ENCODE measurements at places on chromosomes 4 and X.
A peak's percentile ranks its signal among the peaks of the same experiment; 100 is the strongest.

- DNase-seq, result no peak
Measured at GRCh38 chr4:134278675-134279074, 77.1 kb upstream of the PABPC4L start.

GRCh38 chr4:111136438-111136837, 513.6 kb upstream of the PITX2 start:
- no peak for DNase-seq

- peak; percentile 1 for DNase-seq
Measured at GRCh38 chr4:86043755-86044592, 315.9 kb downstream of the MAPK10 start.

DNA sequence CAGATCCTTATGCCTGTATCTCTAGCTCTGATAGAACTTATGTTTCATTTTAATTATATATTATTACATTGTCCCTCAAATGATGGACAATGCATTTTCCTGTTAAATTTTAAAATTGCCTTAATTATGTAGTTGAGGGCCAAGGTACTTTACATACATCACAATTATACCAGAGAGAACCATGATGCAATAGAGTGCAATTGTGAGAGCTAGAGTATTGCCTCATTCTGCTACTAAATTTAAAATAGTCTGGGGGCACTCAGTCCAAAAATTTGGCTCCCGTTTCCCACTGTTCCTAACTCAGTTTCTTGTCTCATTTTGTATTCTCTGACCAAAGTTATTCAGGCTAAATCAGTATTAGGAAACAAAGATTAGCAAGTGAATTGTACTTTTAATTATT, 378.5 kb upstream of the ZFP42 start:
- DNase-seq, result no peak

DNA sequence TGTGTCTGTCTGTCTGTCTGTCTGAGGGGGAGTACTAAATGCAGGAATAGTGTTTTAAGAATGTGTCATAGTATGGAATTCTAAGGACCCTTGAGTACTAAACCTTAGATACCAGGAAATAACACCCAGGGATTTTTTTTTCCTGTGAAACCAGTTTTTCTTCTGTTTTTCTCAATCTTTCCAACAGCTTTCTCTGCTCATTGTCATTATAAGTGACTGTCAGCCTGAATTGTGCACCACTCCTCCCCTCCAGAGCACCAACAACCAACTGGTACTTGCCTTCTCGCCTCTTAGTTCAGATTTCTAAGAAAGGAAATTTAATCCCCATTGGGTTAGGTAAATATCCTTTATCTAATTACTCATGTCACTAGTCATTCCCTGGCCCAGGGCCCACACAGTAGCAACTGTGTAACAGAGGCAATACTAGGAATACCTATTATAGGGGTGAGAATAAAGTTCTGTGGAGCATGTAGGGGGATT, 320.6 kb downstream of the ADGRL3 start:
- no peak for DNase-seq

Data from GM19239 (cell line).